Ascending aorta (tissue), 2 donors: ENCODE measurements at places on chromosomes 11 and 22. TPM values are rescaled to one million over a fixed set of nuclear protein-coding genes. Genes with fewer than 3 reads are reported as not detected.

- no peak for DNase-seq
These were observed 328.8 kb downstream of the MIAT start for GRCh38 chr22:26985931-26986782.

DNA sequence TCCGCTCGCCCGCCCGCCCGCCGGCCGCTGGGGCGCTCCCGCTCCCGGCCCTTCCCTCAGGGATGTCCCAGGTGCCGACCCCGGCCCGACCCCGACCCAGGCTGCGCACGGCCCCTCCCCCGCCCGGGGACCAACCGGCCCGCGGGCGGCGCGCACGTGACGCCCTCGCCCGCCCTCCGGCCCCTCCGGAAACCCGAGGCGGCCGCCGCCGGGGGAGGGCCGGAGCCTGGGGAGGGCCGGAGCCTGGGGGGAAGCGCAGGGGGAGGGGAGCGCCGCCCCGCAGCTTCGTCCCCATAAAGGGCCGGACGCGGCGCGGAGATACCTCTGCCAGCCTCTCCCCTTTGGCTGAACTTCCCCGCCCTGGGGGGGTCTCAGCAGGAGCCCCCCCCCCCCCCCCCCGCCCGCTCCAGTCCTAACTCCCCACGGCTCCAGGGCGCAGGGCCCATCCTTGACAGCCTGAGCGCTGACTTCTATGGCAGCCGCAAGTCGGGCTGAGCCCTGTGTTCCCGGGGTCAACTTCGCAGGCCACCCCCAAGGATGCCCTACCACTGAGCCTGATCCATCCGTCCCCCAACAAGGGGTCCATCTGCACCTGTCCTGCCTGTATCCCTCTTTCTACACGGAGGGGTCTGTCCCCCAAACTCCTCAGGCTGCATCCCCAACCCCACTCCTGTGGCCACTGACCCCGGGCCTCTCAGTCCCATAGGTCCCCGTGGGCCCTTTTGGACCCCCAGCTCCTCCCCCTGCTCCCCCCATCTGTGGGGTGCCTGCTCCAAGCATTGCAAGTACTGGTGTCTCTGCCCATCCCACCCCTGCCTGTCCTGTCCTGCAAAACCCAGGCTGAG lies at the start of gene MAPK12:
Gene MAPK12 (minus strand): TSS at position 69 of the 845 bp plus-strand sequence. CDS start 174 bp downstream, outside the sequence.
- DNase-seq: no peak

DNA sequence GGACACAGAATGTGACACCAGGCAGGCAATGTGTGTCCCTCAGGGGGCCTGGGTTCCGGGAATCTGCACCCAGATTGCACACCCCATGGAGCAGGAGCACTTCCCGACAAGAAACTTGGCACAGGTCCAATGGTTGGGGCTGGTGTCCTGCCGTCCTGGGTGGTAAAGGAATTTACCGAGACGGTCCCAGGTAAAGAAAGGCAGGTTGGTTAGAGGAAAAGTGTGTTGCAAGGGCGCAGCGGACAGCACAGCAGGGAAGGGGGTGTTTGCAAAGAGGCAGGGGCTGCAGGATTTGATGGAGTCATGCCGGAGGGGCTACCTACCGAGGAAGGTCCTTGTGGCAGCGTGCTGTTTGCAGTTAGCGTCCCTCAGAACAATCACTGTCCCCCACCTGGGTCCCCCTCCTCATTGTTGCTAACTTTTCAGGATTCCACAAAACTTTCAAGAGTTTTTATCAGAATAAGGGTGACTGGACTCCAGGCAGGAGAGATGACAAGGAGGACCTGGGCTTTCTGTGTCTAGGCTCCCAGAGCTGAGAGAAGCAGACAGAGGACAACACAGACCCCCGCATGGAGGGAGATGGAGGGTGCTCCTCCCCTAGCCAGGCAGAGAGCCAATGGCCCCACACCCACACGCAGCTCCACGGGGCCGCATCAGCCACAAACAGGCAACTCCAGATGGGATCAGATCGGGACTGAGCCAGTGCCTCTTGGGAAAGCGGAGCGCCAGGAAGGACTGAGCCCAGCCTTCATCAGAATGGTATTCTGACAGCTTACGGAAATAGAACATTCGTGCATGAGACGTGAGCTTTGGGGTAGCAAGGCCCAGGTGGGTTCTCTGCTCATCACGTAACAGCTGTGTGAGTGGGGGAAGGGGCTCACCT lies 1423.9 kb downstream of the BRD1 start:
- DNase-seq: no peak

OR8G5 gene
- not detected for total RNA-seq
